ENCODE measurements at places on chromosomes 3 and 15.
A peak's percentile ranks its signal among the peaks of the same experiment; 100 is the strongest.

GRCh38 chr3:178155521-178155920, 380.7 kb upstream of the KCNMB2 start:
- DNase-seq: no peak

DNA sequence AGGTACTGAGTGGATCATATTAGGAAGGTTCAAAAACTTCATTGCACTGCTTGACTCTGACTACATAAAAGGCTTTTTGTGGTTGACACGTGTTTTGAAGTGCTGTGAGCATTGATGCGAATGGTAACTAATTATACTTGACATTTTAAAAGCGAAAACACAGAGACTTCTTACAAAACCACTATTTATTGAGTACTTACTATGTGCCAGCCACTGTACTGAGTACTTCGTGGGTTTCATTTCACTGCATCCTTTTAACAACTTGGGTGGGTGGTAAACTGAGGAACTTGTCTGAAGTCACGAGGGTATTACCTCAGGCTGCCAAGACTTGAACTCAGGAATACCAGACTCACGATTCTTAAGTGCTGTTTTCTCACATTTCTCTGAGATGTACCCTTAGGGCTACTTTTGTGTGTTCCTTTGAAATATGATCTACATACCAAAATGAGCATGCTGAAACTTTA, 45.3 kb upstream of the PPP4R2 start:
- no peak for DNase-seq

DNA sequence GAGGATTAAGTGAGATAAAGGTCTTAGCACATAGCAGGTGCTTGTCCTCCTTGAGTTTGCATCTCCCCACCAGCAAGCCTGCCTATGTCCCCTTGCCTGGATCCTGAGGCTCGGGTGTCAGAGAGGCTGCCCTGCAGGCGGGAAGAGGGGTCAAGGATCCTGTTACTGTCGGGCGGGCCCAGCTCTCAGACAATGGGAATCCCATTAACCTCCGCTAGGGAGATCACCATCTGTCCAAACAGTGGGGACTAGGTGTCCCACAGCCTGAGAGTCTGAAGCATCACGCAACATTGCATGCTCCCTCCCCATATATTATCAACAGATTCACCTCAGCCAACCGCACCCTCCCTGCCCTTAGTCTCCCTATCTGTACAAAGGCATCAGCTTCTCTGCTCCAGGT, 151.4 kb downstream of the FBLN2 start:
- DNase-seq: no peak

DNA sequence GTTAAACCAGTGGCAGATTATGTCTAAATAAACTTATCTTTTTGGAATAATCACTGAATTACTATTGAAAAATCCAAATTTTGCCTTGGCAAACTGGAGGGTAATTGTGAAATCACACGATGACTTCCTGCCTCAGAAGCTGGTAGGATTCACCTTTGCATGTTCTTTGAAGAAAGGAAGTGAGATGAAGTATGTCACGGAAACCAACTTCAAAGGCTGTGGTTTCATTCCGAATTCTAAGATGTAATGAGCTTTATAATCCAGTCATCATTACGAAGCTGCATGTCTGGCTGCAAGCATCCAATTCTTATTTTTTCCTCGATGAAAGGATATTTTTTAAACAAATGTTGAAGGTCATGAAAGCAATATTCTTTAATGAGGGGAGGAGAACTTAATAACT, 15.0 kb upstream of the ZBED2 start:
- no peak for DNase-seq

DNA sequence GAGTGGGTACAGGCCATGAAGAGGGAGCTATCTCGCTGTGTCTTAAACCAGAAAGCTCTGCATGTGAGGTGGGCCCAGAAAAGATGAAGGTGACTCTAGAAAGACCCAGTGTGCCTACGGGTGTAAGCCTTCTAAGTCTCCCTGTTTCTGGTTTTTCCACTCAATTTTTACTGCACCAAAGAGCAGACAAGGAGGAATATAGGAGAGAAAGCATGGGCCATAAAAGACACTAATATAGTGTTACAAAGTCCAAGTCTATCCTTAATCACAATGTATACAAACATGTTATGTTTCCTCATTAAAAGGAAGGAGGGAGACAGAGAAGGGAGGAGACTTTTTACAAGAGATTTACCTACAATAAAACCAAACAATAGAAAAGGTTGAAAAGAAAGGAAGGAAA, 24.1 kb upstream of the ZKSCAN7 start:
- no peak for DNase-seq

GRCh38 chr3:52167240-52167639, 13.0 kb upstream of the POC1A start:
- no peak for DNase-seq

DNA sequence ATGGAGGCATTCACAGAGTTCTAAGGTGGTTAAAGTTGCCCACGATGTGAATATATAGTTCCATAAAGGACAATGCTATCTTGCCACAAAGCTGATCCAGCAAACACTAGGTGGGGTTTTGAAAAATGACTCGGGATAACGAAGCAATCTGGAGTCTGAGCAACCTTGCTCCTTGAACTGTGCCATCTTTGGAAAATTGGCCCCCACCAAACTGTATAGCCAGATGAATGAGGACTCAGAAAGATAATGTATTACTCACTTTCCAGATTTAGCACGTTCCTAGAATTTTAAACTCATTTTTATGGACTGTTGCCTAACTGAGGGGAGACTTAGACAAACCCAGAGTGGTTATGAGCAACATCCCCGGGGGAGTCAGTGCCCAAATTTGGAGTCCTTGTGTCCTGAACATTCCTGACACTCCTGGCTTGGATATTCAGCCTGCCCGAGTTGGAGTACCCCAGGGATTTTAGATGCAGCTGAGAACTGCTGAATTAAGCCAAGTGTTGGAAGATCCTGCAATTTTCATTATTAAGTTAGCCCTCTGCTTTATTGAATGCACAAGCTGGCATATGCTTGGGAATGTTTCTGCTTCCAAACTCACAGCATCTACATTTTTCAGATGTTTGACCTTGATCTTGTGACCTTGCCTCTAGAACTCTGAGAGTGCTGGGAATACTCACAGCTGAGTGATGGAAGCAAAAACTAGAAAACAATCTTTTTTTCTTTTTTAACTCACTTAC, 8.8 kb upstream of the MAGI1 start:
- no peak for DNase-seq

DNA sequence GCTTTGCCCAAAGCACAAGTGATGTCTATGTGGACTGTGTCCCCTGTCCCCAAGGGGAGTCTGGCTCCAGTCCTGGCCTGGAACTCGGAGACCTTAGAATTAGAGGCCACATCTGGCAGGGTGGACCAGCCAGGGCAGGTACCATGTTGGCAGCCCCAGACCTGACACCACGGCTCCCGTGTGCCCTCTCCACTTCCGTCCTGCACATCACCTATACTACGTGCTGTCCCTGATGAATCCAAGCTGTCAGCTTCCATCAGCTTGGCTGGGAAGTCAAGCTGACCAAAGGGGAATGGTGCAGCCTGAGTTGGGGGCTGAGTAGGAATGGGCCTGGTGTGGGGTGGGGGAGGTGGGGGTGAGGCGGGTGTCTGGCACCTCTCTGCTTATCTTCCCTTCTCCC, 15.3 kb downstream of the C15orf39 start:
- DNase-seq: no peak

- no peak for DNase-seq
Measured at GRCh38 chr15:33753012-33753411, 215.3 kb upstream of the CHRM5 start.

GRCh38 chr3:133477487-133477886, 77.6 kb downstream of the BFSP2 start:
- no peak for DNase-seq

DNA sequence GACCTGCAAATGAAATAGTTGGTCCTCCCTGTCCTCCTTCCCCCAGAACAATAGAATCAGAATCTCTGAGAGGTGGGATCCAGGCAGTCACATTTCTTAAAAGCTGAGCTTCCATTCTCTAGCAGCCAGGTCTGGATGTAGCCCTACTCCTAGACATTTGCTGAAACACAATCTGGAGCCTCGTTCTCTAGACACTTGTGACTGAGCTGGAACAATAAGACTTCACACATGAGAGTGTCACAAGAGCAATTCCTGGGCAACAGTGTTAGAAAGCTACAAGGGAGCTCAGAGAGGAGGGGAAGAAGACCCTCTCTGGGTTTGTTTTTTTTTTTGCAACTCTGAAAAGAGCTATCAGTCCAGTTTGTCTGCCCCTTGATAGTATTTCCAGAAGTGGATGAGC, 14.5 kb downstream of the CORO2B start:
- DNase-seq: no peak

- peak; percentile 98 for DNase-seq
Measured at GRCh38 chr3:127820826-127821313, 1.4 kb downstream of the MGLL start.

DNA sequence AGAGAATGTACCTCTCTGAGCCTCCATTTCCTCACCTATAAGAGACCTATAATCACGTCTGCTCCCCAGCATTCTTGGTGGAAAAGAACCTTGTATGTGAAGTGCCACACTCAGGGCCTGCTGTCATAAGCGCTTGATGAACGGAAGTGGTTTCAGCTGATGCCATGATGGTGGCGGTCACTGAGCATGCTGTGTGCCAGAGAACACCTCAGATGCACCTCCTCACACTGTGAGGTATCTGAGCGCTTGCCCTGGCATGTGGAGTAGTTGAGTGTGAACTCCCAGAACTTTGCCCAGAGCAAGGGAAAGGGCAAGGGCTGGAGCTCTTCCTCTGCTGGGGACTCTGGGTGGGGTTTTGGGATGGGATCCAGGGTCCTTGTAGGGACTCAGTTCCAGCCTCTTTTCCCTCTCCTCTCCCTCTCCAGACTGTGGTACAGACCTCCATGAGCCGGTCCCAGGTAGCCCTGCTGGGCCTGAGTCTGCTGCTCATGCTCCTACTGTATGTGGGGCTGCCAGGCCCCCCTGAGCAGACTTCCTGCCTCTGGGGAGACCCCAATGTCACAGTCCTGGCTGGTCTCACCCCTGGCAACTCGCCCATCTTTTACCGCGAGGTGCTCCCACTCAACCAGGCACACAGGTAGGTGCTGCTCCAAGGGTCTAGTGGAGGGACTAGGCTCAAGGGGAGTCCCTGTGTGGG, 2.7 kb downstream of the ABHD14A start:
- no peak for DNase-seq

DNA sequence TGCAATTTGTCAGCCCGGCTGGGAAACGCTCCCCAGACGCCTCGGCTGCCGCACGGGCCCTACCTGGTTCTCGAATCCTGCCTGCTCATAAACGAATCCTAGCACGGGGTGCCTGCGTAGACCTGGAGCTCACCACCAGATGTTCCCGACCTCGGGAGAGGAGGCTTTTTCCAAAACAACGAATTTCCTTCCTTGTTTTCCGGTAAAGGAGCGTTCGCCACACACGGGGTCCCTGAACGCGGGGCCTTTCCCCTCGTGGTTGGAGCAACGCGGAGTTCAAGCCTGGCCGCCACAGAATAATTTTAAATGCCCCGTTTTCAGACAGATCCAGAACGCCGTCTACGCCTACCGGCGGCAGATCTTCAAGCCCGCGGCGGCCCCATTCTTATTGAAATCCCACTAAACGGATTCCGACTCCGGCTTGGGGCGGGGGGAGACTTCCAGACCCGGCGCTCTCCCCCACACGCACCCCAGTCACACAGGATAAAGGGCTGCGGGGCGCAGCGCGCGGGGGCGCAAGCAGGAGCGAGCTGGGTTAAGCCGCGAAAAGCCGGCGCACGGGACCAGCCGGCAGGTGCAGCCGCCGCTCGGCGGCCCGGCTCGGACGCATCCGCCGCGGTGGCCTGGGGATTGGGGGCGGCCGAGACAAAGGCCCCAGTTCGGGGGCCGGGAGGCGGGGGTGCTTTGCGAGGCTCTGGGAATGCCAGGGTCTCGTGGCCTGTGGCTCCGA, 895 bp downstream of the GATA2 start:
- no peak for DNase-seq

- DNase-seq: no peak
Measured at GRCh38 chr3:88626456-88627120, 476.8 kb downstream of the C3orf38 start.
